ENCODE measurements at places on chromosomes 11 and 22.

GRCh38 chr11:99934008-99934407, 753.1 kb upstream of the ARHGAP42 start:
- DNase-seq = no peak

DNA sequence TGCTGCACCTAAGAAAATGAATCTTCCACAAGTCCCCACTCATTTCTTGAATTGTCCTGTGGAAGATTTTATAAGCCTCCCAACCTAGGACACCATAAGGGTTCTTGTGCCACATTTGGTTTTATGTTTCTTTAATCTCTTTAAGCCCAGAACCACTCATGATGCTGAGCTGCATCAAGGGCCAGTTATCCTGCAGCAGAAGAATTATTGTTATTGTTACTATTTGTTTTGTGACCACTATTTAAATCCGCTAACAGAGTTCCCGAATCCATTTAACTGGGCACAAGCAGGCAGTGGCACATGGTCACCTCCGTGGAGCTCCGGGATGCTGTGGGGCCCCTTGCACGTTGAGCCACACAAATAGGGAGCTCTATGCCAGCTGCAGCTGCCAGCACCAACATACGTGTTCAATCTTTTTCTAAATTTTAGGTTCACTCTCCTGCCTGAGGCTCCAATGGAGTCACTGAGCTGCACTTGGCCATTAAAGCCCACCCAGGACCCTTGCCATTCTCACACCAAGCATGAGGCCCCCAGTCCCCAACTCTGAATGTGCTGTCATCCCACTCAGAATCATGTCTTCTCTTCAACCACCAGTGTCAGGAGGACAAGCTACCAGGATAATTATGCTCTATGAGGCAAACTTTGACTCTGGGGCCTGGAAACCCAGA, 60.6 kb downstream of the DGCR2 start:
- DNase-seq = no peak

GRCh38 chr11:104529906-104530305, 366.0 kb upstream of the PDGFD start:
- no peak for DNase-seq

GRCh38 chr11:10864688-10865087, 6.8 kb upstream of the ZBED5 start:
- DNase-seq = no peak

GRCh38 chr11:13682212-13682611, 13.7 kb downstream of the FAR1 start:
- DNase-seq = no peak

- DNase-seq = peak; percentile 13
These were observed 12.4 kb downstream of the ADM start for GRCh38 chr11:10317151-10317755.

- DNase-seq = no peak
These were observed 32.5 kb upstream of the ATXN10 start for GRCh38 chr22:45638834-45639746.

DNA sequence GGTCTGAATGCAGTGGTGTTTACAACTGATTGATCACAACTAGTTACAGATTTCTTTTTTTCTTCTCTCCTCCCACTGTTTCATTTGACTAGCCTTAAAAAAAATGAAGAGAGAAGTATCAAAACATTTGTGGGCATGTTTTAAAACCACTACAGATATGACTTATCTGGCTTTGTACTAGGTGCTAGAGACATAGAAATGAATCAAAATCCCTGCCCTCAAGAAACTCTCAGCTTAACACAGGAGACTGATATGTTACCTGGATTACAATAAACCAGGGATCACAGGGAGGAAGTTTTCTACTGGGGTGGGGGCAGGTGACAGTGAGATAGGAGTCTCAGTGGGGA, 25.2 kb upstream of the CTR9 start:
- DNase-seq = no peak

GRCh38 chr11:8032122-8032521, 45.0 kb downstream of the EIF3F start:
- no peak for DNase-seq

GRCh38 chr11:8638300-8638699, 44.2 kb downstream of the TRIM66 start:
- DNase-seq = no peak

DNA sequence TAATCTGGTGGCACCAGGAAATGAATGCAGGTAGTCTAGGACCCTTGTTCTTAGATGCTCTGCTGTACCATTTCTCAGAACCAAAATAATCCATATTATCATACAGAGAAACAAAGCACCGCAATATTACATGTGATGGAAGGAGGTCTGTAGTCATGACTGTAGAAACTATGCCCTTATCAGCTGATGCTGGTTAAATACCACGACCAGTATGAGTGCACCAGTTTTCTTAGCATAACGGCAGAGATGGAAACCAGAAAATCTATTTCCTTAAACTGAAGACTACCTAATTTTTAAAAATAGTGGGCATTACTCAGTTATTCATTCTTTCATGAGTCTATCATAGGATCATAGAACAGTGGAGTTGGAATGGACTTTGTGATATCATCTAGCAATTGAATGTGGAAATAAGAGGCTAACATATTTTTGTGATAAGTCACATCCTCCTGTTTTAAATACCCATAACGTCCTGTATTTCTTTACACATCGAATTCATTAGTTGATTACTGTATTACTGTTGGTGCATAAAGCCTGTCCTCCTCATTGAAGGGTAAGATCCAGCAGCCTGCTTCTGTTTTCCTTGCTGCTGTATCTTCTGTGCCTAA, 15.1 kb downstream of the JHY start:
- no peak for DNase-seq

GRCh38 chr22:18066181-18066859, 11.5 kb upstream of the PEX26 start:
- no peak for DNase-seq

GRCh38 chr11:3866206-3866605, 10.7 kb downstream of the STIM1 start:
- no peak for DNase-seq

DNA sequence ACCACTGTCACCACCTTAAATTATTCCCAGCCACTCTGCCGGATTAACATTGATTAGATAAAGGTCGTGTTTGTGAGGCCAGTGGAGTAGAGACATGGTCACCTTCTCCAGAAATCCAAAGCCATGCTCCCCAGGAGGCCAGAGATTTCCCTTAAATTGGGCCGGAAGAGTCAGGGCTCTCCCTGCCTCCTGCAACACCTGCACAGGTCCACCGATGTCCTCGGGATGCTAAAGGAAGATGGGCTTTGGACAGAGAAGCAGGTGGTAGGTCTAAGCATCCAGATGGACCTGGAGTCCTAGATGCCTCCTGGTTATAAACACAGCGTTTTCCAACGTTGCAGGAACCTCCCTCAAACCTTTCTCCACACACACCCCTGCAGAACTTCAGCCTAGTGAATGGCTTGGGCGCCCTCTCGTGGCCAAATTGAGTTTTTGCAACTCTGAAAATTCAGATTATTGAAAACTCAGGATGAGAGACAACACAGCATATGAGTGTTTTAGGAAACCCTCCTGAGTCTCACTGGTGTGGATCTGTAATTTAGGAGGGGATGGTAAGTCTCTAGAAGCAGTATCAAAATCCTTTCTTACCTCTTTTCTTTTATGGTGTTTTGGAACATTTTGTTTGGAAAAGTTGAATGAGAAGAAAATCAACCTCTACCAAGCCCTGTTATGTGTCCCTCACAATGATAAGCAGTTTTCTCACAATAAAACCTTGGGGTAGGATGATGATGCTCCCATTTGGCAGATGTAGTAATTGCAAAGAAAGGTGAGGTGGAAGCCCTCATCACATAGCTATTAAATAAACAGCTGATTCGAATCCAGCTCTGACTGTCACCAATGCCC, 109.6 kb downstream of the RRAS2 start:
- DNase-seq = peak; percentile 87

GRCh38 chr11:2673871-2674471, 25.8 kb downstream of the KCNQ1OT1 start:
- DNase-seq = no peak

DNA sequence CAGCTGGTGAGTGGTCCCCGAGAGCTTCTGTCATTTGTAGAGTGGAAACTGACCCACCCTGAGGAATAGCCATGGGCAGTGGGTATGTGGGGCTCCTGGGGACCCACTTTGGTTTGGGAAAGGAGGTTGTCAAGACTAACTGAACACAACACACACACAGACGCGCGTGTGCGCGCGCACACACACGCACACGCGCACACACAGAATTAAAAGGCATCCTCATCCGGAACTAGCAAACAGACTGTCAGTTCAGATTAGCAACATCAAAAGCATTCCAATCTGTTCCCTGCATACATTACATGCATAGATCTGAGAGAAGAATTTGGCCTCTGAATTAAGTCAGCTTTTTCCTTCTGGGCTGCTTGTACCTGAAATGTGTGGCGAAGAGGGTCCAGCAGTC, 284.7 kb downstream of the ST3GAL4 start:
- DNase-seq = no peak

- DNase-seq = no peak
These were observed 10.2 kb downstream of the DKK3 start for GRCh38 chr11:11998091-11998781.

DNA sequence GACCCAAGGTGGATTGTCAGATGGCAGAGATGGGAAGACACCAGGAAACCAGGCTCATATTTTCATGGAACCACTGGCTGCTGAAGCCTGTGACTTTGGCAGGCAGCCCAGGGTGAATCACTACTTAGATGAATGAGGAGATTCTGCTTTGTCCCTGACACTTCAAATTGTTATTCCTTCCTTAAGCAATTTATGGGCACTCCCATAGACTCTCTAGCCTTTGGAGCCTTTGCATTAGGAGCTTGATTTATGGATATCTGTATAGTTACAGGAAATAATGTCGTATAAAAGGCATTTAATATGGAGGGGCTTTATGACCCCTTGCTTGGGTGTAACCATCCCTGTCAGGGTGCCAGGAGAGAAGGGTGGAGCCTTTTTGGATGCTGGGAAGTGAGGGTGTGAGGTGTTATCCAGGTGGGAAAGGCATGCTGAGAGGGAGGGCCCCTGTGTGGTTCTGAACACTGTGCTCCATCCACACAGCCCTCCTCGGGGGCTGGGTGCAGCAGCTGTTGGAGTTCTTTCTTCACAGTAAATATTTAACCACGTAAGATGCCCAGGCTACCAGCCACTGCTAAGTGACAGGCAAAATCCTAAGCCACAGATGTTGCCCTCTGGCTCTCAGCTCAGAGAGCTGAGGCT, 35.3 kb downstream of the IL18 start:
- DNase-seq = peak; percentile 82

DNA sequence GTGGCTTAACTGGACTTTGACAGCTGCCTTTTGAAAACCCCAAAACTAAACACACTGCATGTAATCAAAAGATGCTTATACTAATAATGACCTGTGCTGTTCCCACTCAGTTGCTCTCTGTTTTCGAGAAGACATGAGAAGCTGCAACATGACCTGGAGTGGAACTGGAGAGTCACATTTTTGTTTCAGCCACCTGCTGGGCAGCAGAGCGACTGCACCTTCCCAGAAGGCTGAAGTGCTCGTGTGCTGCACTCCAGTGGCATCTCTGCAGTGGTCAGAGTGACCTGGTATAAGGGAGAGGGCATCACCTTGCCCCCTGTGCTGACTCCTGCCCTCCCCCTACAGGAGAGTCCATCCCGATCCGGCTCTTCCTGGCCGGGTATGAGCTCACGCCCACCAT, 8.6 kb downstream of the THYN1 start:
- no peak for DNase-seq
